ENCODE measurements at places on chromosomes 3 and 15.
A peak's percentile ranks its signal among the peaks of the same experiment; 100 is the strongest.

DNA sequence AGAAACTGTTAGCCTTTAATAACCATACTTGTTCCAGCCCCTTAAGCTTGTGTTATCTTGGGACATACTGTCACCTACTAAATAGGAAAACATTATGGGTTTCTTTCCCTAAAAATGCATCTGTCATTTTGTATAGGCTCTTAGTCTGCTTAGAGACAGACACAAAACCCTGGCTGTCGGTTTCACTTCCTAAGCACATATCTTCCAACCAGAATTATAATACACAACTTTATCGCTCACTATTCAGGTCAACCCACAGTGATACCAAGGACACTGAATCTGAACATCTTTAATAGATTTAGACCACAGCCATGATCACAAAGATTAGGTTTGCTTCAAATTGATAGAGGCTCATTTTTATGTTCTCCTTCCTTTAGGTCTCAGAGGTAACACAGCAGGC, 111.8 kb downstream of the CFAP20DC start:
- no peak for DNase-seq

DNA sequence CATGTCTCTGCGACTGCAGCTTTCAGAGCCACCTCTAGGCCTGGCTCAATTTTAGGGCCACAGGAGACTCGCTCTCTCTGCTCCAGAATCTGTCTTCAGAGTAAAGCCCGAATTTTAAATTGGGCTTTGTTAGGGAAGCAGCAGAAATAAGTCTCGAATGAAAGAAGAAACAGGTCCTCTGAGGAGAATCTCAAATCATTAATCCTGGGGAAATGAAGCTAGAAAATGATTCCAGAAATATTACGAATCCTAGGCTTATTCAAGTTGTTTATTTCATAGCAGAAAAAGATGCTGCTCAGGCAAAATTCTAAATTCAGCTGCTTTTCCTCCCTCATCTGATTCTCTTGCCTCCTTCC, 114.2 kb upstream of the THBS1 start:
- no peak for DNase-seq

- no peak for DNase-seq
Observed at GRCh38 chr15:50740955-50741354, 24.6 kb downstream of the SPPL2A start.

GRCh38 chr15:60972301-60972700, 256.8 kb downstream of the RORA start:
- DNase-seq: no peak

DNA sequence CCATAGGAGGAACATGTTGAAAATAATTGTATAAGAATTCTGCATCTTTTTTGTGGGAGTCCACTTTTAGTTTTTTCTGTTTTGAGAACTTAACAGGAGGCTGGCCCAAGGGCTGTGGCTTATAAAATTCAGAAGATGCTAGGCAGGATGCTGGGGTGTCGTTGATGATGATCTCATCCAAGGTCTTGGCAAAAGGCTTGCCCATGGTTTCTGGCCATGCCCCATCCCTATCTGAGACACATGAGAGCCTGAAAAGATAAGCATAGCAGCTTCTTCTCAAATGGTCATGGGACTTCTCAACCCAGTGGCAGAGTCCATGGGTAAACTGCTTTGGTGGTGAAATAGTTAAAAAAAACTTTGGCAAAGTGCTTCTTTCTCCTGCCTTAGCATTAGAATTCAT, 35.2 kb downstream of the CMSS1 start:
- no peak for DNase-seq

GRCh38 chr15:26449291-26449690, 323.6 kb downstream of the GABRB3 start:
- DNase-seq: no peak

DNA sequence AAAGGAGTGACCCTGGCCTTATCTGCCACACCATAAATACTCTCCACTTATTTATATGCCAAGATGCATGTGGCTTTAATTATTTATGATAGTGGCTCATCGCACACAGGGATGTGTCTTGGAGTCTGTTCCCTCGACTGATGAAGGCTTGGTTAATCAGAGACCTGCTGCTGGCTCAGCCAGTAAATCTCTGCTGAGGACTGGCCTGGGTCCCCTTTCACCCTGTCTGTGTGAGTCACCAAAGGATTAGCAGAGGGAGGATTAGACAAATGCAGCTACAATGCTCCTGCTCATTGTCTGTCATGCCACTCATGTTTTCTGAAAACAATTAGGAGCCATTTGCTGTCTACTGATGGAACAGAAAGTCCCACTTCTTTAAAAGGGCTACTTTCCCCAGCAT, 226.8 kb downstream of the NTRK3 start:
- no peak for DNase-seq

DNA sequence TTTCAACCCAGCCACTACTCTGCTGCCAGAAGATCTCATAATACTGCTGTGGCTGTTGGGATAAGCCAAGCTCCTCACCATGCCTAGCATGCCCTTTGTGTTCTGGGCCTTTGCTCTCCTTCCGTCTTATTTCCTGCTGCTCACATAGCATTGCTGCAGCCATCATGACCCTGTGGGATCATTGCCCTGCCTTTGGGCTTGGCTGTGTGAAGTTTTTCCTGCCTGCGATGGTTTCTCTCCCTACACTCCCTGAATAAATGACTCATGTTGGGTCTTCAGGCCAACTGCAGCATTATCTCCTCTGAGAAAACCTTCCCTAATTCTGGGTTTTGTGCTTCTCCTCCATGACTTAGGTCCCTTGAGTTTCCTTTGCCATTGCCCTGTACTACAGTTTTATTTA, 20.8 kb upstream of the TRA2B start:
- DNase-seq: no peak

- no peak for DNase-seq
Observed at GRCh38 chr3:123655400-123655799, 70.5 kb upstream of the HACD2 start.

GRCh38 chr15:52464040-52464439, 64.6 kb downstream of the MYO5A start:
- DNase-seq: no peak

GRCh38 chr3:139746481-139746880, 68.7 kb upstream of the NMNAT3 start:
- DNase-seq: no peak

GRCh38 chr15:89714775-89715174, 24.2 kb downstream of the WDR93 start:
- DNase-seq: peak; percentile 32
